ENCODE measurements at places on chromosomes 6 and 20. TPM values are rescaled to one million over a fixed set of nuclear protein-coding genes. Genes with fewer than 3 reads are reported as not detected.
A peak's percentile ranks its signal among the peaks of the same experiment; 100 is the strongest.

GRCh38 chr6:97947841-97948240, 664.8 kb upstream of the MMS22L start:
- no peak overlapping the region for H3K27ac ChIP-seq
- no peak for DNase-seq
- H3K4me3 ChIP-seq: no peak overlapping the region
- H3K36me3 ChIP-seq: no peaks in the 10 kb centered on the region
- H3K27me3 ChIP-seq: no peaks in the 10 kb centered on the region

- H3K36me3 ChIP-seq: no peaks in the 10 kb centered on the region
- no peak overlapping the region for H3K4me3 ChIP-seq
- no peak for DNase-seq
- no peak overlapping the region for H3K27ac ChIP-seq
- H3K27me3 ChIP-seq: peaks cover 3% of the 10 kb centered on the region
- no peaks in the 10 kb centered on the region for H3K4me1 ChIP-seq
Observed at GRCh38 chr20:59460352-59460751, 144.0 kb upstream of the PHACTR3 start.

GRCh38 chr6:108798670-108799353, 49.4 kb upstream of the ARMC2 start:
- no peak for DNase-seq
- no peak overlapping the region for H3K27ac ChIP-seq
- no peaks in the 10 kb centered on the region for H3K36me3 ChIP-seq
- peaks cover 37% of the 10 kb centered on the region for H3K4me1 ChIP-seq
- no peaks in the 10 kb centered on the region for H3K27me3 ChIP-seq
- H3K4me3 ChIP-seq: peak overlapping the region; percentile 40

DNA sequence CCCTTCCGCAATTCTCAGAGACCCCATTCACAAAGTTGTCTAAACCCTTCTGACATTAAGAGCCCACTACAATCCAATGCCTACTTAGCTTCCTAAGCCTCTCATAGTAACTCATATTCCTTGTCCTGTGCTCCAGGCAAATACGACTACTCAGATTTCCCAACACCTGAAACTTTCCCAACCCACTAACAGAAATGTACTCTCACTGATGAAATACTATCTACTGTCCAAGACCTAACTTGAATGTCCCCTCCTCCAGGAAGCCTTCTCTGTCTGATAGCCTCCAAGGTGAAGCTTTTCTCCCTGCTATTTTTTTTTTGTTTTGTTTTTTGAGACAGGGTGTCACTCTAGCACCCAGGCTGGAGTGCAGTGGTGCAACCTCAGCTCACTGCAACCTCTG, 30.4 kb downstream of the GPLD1 start:
- no peaks in the 10 kb centered on the region for H3K27me3 ChIP-seq
- no peak overlapping the region for H3K27ac ChIP-seq
- H3K4me1 ChIP-seq: no peaks in the 10 kb centered on the region
- H3K36me3 ChIP-seq: no peaks in the 10 kb centered on the region

HTR1E gene
- polyA plus RNA-seq: not detected

Measured in CD14-positive monocyte (primary cell).